Nasal cavity respiratory epithelium epithelial cell of viscerocranial mucosa (primary cell): ENCODE measurements at places on chromosomes 6 and 20. TPM values are rescaled to one million over a fixed set of nuclear protein-coding genes. Genes with fewer than 3 reads are reported as not detected.

DCDC2 gene
- total RNA-seq: 0.68 and 6.6 TPM in 2 replicates

SYNJ2 gene
- 9.2 and 12.3 TPM in 2 replicates for total RNA-seq

MYL9 gene
- 1.4 and 10.5 TPM in 2 replicates for total RNA-seq

DNAH8 gene
- total RNA-seq: under 0.01 TPM in 2 replicates

STX11 gene
- 0.50 and 0.68 TPM in 2 replicates for total RNA-seq

PSMA7 gene
- 358 and 369 TPM in 2 replicates for total RNA-seq
